Right cardiac atrium (tissue), 5 donors: ENCODE measurements at places on chromosomes 5 and 9. TPM values are rescaled to one million over a fixed set of nuclear protein-coding genes. Genes with fewer than 3 reads are reported as not detected.
A peak's percentile ranks its signal among the peaks of the same experiment; 100 is the strongest.

GRCh38 chr5:110836851-110837250, 98.0 kb downstream of the SLC25A46 start:
- no peak for DNase-seq

PCSK1 gene
- polyA plus RNA-seq = 0.14 TPM

DNA sequence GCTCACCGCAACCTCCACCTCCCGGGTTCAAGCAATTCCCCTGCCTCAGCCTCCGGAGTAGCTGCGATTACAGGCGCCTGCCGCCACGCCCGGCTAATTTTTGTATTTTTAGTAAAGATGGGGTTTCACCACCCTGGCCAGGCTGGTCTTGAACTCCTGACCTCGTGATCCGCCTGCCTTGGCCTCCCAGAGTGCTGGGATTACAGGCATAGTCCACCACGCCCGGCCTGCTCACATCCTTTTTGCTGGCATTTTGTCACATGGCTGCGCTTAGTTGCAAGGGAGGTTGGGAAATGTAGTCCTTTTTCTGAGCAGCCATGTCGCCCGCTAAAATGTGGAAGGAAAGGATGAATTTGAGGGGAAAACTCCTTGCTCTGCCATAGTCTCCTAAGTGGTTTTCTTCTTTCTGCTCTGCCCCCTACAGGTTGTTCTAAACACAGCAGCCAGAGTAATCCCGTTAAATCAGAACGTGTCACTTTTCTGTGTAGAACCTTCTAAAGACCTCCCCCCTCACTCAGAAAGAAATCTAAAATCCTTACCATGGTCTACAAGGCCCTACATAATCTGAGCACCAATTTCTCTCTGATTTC, 57.8 kb upstream of the HSPA9 start:
- DNase-seq = peak; percentile 80

INSL4 gene
- not detected for polyA plus RNA-seq

GRCh38 chr5:95424016-95424415, 32.9 kb downstream of the FAM81B start:
- no peak for DNase-seq

KCNV2 gene
- polyA plus RNA-seq = not detected

DNA sequence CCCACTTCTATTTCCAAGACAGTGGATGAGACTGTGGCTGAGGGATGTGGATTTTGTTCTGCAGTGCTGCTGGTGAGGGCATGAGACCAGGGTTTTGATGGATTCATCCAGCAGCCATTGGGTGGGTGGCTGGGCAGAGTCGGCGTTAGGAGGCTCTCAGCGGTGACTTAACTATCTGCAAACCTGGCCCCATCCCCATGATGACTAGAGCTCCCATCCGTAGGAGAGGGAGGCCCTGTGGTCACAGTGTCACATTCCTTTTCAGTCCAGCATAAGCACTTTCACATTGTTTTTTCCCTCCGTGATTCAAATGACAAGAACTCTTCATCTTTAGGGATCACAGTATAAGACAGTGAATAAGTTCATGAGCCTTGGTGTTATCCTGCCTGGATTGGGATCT, 60.4 kb upstream of the SPRY4 start:
- DNase-seq = no peak

SLC36A2 gene
- polyA plus RNA-seq = 0.14 TPM

PROP1 gene
- not detected for polyA plus RNA-seq
